ENCODE measurements at places on chromosomes 1 and 21.

GRCh38 chr1:215636258-215636965 lies 69.3 kb downstream of the KCTD3 start:
- DNase-seq: peak; percentile 36

DNA sequence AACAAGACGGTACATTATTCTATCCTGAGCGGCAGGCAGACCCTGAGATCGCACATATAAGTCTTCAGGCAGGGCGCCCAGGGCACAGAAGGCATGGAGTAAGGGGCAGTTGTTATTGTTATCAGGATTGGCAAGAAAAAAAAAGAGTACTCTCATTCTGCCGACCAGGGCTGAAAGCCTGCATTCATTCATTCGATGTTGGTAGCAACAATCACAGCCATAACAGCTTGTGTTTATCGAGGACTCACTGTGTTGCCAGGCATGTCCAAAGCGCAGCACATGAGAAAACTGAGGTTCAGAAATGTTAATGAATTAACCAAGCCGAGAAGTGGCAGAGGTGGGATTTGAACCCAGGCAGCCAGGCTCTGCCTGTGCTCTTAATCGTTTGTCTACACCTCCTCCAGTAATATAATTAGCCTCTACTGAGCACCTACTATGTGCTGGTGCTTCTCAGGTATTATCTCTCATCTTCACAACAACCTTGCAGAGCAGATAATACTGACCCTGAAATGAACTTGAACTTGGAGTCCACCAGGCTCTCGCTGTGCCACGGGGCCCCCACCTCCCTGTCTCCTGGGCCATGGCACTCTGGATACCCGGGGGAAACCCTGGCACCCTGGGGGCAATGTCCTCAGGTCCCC lies 56.2 kb downstream of the TAS1R2 start:
- DNase-seq: no peak

DNA sequence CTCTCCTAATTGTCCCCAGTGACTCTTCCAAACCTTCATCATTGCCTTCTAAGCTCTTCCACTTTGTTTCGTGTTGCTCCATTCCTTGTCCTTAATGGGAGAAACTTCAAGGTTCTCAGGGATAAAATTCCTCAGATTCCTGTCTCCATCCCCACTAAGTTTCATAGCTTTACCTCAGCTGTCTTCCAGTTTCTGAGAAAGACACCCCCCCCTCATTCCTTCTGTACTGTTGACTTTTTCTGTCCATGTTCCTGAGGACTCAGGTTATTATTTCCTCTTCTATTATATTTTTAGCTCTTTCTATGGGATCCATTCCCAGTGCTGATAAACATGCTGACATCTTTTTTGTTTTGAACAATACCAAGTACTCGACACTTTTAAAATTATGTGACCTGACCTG lies 215.3 kb upstream of the PTGFR start:
- no peak for DNase-seq

DNA sequence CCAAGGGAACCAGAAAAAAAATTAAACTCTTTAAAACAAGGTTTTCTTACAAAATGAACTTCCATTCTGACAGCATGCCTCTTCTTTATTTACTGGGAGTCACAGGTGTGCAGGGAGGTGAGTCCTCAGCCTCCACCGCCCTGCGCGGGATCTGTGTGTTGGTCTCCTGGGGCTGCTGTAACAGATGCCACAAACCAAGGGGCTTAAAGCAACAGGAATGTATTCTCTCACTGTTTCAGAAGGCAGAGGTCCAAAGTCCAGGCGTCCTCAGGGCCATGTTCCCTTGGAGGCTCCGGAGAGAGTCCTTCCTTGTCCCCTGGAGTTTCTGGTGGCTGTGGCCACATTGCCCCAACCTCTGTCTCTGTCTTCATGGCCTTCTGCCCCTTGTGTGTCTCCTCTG lies 123.6 kb upstream of the C1orf174 start:
- peak; percentile 4 for DNase-seq

DNA sequence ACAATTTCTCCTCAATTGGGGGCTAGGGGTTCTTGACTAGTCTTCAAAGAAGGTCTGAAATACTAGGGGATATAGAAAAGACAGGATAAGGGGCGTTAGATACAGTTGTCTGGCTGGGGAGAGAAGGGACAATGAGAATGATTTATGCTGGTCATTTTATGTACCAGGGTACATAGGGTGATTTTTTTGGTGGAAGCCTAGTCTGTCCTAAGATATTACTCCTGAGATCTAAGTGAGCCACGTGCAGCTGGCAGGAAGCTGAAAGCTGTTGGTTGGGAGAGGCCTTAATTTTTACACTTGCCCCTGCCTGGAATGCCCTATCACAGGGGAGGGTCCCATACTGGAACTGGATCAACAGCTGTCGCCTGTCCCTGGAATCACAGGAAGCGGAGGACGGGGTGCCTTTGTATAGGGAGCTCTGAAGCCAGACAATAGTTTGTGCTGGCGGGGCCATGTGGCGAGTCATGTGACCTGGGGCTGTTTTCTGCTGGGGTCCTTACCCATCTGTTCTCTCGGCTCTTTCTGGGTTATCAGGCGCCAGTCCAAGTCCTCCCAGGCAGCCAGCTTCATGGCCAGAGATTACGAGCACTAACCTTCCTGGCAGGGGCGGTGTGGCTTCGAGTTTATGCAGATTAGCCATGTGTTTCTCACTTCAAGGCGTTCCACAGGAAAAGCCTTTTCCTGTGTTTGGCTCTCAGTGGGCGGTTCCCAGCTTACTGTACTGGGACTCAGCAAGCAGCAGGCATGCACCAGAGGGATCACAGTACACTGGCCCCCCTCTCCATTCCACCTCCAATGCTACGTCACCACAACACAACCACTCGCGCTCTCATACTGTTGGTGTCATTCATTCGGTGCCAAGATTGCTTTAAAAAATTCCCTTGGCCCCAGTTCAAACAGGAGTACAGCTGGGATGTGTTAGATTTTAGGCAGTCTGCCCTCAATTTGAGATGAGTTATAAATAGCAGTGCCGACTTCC lies 27.5 kb downstream of the ARID1A start:
- peak; percentile 91 for DNase-seq

DNA sequence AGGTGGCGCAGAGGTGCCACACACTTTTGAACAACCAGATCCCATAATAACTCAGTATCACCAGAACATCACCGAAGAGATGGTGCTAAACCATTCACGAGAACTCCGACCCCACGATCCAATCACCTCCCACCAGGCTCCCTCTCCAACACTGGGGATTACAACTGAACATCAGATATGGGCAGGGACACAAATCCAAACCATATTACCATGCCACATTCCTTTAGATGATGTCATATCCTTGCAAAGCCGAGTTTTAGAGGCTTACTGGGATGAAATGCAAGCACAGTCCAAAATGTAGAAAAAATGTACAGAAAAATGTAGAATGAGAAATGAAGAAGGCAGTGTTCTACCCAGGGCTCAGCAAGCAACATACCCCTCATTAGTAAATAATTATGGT lies 64.7 kb downstream of the SGIP1 start:
- DNase-seq: no peak

DNA sequence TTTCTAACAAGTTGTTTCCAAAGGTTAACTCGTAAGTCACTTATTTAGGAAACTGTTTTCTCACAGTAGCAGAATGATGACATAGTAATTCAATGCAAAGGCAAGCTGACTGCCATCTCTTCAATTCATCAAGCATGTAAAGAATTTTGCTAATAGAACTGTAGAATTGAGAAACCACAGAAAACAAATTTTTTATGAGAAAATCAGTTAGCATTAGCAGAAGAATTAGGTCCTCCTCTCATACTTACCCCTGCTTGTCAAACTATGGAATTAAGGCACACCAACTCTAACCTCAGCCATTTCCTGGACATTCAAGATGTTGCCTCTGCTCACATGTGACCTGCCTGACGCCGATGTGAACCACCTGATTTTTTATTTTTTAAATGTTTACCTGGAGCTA lies 115.2 kb downstream of the LRRC40 start:
- DNase-seq: no peak

- DNase-seq: no peak
Observed at GRCh38 chr1:152003846-152004442, 10.3 kb upstream of the S100A10 start.

DNA sequence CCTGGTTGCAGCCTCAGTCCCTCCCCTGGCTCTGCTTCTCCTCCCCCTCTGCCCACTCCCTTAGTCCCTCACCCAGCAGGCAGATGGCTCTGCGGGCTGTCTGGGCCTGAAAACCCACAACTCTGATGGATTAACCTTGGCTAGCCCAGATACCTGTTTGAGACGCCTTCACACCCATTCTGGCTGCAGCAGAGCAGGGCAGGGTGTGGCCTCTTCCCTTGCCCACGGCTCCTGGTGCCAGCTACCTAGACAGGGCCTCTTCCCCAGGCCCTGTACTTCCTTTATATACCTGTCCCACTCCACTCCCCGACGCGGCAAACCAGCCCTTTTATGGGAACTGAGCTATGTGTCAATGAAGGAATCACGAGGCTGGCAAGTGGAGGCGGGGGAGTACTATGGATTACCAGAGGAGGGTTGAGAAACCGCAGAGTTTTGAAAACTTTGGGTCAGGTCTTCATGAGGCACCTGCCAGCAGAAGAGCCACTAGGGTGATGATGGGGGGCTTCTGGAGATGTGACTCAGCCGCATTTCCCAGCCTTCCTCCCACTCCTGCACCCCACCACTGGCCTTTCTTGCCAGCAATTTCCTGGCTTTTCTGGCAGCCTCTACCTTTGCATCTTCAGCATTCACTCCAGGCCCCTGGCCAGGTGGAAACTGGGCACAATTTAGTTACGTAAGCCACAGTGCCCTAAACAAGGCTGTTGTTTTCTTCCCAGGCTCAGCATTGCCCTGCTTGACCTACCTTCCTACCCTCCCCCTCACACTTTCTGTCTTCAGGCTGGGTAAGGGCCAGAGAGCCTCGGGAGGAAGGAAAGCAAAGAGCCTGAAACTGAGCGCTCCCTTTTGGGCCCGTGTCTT lies at the start of gene CHI3L1:
CHI3L1 (minus strand) TSS at position 259 of the 858 bp plus-strand sequence; CDS start at position 178, 81 bp downstream.
- DNase-seq: no peak

- no peak for DNase-seq
Observed at GRCh38 chr1:181126289-181126688, 37.8 kb downstream of the IER5 start.

- no peak for DNase-seq
Observed at GRCh38 chr21:19197950-19198349, 794.4 kb upstream of the TMPRSS15 start.

- peak; percentile 45 for DNase-seq
Observed at GRCh38 chr1:11320153-11320936, 47.3 kb downstream of the UBIAD1 start.

DNA sequence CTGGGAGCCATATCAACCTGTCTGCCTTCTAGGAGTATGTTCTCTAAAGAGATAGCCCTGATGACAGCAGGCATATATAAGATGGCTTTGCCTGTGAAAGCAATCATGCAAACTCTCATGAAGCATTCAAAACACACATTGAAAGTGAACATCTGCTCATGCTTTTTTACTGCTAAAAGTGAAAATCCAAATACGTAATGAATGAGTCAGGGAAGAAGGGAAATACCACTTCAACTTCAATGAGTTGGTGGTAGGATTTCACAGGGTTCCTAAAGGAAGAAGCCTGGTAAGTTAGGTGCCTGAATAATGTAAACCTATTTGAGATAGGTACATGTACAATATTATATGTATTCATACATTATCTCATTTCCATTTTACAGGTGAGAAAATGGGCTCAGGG lies 50.5 kb upstream of the SLFNL1 start:
- no peak for DNase-seq

DNA sequence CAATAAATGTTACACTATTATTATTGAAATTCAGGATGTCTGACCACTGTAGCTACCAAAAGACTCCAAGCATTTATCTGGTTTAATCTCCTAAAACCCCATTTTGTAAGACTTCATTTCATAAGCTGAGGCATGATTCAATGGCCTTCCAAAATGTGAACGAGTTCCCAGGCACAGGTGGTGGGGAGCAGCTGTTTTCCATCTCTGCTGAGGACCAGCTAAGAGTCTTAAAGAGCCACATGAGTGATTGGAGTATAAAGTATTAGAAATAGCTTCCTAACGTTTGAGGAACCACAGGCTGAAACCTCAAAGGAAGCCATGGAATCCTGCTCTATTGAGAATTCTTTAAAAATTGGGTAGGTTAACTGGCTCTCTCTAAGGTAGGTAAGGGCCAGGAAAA lies 44.9 kb downstream of the SEC16B start:
- no peak for DNase-seq

- peak; percentile 46 for DNase-seq
Observed at GRCh38 chr1:43267291-43267805, 2.4 kb upstream of the TMEM125 start.

DNA sequence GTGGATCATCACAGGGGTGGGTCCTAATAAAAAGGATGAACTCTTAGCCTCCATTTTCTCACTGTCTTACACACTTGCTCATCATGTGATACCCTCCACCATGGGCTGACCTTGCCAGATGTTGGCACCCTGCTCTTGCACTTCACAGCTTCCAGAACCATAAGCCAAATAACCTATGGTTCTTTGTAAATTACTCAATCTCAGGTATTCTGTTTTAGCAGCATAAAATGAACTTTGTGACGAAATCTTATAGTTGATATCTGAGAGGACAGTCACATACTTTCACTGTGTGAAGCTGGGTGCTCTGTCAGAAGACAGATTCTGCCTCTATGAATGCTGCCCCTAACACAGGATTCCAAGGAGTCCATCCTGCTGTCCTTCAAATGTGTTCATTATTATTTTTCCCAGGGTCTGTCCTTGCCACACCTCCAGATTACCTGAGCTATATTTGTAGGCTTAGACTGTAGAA lies 13.8 kb downstream of the DUSP10 start:
- no peak for DNase-seq

DNA sequence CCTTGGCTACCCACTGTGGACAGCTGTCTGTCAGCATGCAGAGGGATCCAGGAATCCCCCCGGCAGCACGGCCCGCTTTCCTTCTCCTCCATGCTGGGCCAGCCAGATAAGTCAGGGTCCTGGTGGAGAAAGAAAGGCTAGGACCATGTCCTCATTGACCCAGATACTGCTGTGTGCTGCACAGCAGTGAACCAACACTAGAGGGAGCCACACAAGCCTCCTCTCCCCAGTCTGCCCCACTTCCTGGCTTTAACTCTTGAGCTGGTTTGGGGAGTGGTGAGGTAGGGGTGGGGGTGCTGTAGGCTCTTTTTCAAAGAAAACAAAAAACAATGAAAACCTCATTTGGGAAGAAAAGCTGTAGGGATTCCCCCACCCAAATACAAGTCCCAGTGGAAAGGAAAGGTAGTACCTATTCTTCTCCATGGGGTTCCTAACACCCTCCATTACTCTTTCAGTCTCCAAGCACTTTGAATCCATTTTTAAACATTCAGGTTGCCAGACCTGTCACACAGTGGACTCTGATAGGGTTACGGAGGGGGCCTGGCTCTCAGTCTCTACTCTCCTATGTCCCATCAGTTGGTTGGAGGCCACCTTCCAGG lies 84.9 kb upstream of the CD1D start:
- peak; percentile 49 for DNase-seq

- no peak for DNase-seq
Observed at GRCh38 chr1:60994369-60994768, 88.0 kb upstream of the NFIA start.

GRCh38 chr1:30649321-30649991 lies 73.9 kb downstream of the MATN1 start:
- DNase-seq: no peak

GRCh38 chr1:101250222-101250621 lies 13.4 kb downstream of the S1PR1 start:
- no peak for DNase-seq

Data from hepatocyte (in vitro differentiated cells).